ENCODE measurements at places on chromosomes 1 and 21.
A peak's percentile ranks its signal among the peaks of the same experiment; 100 is the strongest.

GRCh38 chr1:63891060-63891690, 117.4 kb downstream of the ROR1 start:
- no peak for DNase-seq

DNA sequence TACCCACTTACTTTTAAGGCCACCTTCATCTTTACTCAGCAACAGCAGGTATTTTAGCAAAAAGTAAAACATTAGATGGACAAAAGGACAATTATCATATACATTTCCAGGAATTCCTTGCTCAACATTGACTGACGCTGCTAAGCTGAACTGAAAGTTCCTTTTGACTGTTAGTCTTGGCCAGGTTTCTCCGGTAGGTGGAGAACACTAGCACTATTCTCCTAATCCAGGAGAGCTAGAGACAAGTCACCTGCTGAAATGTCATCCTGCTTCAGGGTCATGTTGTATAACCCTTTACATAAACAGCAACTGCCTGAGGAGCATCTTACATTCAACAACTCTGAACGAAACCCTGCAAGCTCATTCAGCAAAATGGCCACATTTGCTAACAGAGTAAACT, 109.0 kb upstream of the ESRRG start:
- no peak for DNase-seq

GRCh38 chr1:23645338-23645737, 46.3 kb upstream of the RPL11 start:
- DNase-seq = no peak

DNA sequence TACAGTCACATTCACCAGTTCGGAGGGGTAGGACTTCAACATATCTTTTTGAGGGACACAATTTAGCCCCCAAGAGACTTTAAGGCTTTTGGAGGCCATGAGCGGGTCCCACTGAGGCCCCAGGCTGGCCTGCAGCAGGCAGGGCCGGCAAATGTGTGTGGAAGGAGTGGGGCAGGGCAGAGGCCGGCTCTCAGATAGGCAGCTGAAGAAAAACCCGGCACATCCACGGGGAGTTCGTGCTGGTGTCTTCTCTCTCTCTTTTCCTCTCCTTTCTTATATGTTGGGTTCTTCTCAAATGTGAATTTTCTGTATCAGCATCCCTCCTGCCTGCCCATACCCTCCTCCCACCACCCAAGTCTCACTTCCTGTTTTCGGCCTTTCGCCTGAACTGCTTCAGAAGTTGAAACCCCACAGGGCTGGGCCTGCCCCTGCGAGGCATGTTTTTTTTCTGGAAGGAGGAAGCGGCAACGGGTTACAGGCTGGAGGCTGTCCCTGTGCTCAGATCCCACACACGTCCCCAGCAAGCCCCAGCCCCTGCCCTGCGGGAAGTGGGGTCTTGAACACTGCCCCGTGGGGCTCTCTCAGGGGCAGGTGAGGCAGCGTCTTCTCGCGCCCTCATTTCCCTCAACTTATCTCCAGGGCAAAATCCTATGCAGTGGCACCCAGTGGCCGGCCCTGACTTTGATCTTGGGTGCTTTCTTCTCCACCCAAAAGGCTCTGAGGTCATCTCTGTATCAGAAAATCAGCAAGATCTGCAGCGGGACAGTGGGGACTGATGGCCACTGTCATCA, 9.7 kb upstream of the UMODL1 start:
- DNase-seq = peak; percentile 38

GRCh38 chr1:74470251-74470650, 42.2 kb downstream of the LRRC53 start:
- no peak for DNase-seq

- DNase-seq = no peak
Observed at GRCh38 chr1:16076031-16076864, 2.8 kb upstream of the FAM131C start.

DNA sequence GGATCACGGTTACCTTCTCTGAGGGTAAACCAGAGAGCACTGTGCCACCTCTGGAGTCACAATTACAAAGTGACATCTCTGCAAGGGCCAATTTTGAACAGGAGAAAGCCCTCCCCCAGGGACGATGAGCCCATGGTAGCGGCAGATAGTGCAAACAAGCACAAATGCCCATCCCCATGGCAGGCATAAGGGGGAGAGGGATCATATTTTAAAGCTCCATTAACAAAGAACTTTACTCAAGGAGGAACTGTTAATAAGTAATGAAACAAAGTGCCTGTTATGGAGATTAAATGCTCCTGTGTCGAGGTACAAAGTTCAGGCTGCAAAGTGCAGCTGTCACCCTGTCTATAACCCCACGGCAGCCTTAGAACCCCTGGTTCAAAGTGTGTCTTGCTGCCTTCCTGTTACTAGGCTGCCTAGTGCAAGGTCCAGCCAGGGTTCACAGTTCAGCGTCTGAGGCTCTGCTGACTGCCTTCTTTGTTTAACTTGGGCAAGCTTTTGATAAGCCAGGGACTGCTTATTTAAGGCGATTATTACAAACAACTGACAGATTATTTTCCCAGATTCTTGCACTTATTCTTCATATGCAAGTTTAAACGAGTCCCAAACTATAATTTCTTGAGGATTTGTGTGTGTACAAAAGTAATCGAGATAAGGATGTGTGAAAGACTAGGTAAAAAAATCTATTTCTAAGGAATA, 75.7 kb upstream of the NRIP1 start:
- no peak for DNase-seq

GRCh38 chr1:3522564-3523265, 68.2 kb downstream of the ARHGEF16 start:
- no peak for DNase-seq

DNA sequence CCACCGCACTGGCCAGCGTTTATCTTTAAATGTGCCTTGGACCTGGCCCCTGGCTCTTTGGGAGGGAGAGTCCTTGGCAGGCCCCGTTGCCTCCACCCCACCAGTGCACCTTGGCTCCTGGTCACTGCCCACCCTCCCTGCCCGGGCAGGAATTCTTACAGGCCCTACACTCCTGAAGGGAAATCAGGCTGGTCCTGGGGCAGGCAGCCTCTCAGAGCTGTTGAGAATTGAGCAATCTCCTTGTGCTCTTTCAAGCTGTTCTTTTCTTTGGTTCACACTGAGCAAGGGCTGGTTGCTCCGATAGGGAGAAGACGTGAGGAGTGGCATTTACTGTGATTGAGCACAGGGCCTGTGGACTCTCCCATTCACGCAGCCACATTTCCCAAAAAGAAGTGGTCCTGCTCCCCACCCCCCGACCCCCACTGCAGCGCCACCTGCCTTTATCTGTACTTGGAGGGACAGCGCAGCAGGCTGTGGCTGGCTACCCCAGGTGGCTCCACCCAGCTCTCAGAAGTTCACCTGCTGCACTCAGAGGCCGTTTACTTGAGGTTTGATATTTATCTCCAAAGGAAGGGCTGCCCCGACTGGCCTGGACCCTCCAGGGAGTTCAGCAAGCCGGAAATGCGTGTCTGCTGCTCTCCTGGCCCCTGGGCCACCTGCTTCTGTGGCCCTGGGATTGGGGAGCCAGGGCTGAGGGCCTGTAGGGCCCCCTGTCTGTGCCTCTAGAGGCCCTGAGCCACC, 47.8 kb downstream of the SKI start:
- no peak for DNase-seq

DNA sequence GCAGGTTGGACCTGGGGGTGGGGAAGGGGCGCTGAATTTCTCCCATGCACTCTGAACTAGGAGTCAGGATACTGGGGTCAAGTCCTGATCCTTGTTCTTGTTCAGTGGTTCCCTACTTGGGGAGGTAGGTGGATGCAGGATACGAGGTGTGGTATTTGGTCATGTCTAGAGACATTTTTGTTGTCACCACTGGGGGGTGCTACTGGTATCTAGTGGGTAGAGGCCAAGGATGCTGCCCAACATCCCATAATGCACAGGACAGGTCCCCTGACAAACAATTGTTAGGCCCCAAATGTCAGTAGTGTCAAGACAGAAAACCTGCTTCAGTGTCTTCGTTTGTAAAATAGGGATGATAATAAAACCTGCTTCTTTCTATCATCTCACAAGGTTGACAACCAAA, 259.0 kb upstream of the FOXD3 start:
- DNase-seq = no peak

DNA sequence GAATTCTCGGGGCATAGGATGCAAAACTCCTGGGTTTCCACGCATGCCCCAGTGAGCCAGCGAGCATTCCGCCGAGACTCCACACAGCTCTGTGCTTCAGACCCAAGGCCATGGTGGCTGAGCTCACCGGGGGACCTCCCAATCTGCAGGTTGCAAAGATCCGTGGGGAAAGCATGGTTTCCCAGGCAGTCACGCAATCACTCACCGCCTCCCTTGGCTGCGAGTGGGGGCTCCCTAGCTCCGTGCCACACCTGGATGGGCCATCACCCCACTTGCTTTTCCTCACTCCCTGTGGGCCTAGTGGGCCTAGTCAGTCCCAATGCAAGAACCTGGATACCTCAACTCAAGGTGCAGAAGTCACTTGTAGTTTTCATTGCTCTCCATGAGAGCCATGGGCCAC, 37.0 kb upstream of the SAMD11 start:
- DNase-seq = no peak

- no peak for DNase-seq
Observed at GRCh38 chr1:223393275-223394214, at the start of gene CCDC185. Gene CCDC185, plus strand, starts transcription at chr1:223393415. Its CDS starts 61 bp downstream, at chr1:223393476.

- DNase-seq = no peak
Observed at GRCh38 chr1:85090225-85090624, 41.9 kb upstream of the MCOLN3 start.

DNA sequence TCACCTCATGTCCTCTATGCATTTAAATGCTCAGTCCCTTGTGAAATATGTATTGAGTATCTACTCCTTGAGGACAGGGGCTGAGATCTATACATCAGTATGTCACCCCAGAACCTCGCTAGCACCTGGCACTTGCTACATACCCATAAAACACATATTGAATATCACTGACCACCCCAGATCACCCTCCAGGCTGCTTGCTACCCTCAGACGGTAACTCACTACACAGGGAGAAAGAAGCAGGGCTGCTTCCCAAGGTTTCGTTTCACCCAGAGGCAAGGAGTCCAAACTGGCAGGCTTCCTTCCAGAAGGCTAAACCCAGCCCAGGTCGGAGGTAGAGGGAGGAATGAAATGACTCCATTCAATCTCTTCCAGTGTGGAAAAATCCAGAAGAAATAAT, 8.5 kb downstream of the INKA2 start:
- DNase-seq = no peak

GRCh38 chr1:232445361-232446106, 184.4 kb downstream of the SIPA1L2 start:
- DNase-seq = no peak

DNA sequence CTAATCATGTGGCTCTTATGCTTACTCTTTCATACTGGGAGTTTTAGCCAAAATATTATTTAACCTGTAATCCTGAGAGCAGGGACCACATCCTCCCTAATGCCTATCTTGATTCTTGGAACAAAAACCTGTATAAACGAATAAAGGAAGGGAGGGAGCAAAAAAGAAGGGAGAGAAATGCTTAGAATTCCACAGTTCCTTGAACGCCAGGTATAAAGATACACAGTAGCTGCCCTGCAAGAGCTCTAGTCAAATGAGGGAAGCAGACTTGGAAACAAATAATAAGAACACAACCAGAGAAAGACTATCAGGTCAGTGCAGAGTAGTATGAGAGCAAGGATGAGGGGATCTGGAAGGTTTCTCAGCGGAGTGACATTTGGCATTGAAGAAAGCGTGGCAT, 116.3 kb downstream of the SLC30A10 start:
- DNase-seq = no peak

DNA sequence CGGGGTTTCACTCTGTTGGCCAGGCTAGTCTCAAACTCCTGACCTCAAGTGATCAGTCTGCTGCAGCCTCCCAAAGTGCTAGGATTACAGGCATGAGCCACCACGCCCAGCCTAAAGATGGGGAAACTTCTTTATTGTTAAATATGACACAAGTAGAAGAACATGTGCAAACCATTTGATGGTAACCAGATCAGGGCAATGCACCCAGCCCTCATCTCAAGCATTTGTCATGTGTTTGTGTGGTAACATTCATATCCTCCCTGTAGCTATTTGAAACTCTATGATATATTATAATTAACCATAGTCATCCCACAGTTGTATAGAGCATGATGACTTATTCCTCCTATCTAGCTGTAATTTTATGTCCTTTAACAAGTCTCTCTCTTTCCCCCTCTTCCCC, 119.5 kb upstream of the TMPRSS2 start:
- no peak for DNase-seq

DNA sequence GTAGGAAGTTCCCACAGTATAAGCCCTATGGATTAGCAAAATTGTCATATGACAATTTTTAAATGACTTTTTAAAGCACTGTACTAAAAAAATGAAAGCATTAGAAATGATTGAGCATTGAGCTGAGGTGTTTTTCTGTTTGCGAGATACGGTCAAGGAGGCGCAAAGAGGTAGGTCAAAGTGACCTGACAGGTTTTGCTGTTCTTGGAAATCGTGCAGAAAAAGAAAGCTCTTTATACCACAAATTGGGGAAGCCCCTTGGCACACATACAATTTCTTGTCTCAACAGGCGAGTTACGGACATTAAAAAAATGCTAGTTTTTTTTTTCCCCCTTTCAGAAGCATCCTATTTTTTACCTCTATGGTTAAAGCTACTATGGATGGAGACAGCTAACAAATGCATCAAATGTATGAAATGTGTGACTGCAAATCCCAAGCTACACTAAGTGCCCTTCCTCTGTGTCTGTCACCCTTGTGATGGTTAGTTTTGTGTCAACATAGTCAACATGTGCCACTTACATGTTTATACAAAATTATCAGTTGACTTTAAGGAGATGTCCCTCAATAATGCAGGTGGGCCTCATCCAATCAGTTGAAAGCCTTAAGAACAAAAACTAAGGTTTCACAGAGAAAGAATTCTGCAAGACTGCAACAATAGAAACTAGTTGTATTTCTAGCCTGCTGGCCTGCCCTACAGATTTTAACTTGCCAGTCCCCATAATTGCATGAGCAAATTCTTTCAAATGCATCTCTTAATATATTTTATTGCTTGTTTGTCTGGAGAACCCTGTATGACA, 29.3 kb downstream of the CRYZ start:
- no peak for DNase-seq

GRCh38 chr1:91798740-91799139, 87.2 kb downstream of the TGFBR3 start:
- DNase-seq = no peak

GRCh38 chr1:86516335-86516734, 30.5 kb upstream of the CLCA4 start:
- DNase-seq = no peak

DNA sequence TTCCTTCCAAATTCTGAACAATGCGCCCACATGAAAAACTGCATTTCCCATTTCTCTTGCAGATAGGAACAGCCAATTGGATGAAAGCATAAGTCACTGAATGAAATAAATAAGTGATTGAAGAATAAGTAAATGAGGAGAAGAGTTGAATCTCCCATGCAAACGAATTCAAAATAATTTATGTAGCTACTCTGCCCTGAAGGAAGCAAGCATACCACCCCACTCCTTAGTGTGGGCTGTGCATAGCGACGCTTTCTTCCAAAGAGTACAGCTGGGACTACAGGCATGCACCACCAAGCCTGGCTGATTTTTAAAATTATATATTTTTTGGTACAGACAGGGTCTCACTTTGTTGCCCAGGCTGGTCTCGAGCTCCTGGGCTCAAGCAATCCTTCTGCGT, 16.5 kb upstream of the RIMKLA start:
- DNase-seq = no peak

GRCh38 chr21:29334717-29335428, 36.2 kb downstream of the BACH1 start:
- no peak for DNase-seq

- no peak for DNase-seq
Observed at GRCh38 chr1:244963231-244963826, 99.0 kb upstream of the HNRNPU start.

GRCh38 chr1:147641695-147642592, 28.4 kb downstream of the ACP6 start:
- peak; percentile 74 for DNase-seq

GRCh38 chr1:147719029-147719698, 41.2 kb downstream of the GJA5 start:
- no peak for DNase-seq

- no peak for DNase-seq
Observed at GRCh38 chr1:75502776-75503175, 108.1 kb downstream of the SLC44A5 start.

Data from CD4-positive, alpha-beta T cell treated with Interleukin-4 for 1 hour (primary cell).